ENCODE measurements at places on chromosomes 11 and 22.

DNA sequence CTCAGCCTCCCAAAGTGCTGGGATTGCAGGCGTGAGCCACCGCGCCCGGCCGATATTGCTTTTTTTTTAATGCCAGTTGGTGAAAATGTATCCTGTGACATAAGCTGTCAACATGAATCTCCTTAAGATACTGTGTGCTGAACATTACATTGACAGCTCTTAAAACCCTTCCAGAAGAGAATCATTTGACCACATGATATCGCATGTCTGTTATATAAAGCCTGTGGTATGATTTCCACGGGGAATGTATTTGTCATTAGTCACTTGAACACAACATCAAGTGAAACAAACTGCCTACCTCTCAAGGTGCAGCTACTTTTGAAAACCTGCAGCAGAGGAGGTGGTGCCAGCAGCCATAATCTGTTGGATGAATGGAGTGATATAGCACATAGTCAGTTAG is 67.0 kb downstream of the BCL2L13 start:
- DNase-seq, result no peak

DNA sequence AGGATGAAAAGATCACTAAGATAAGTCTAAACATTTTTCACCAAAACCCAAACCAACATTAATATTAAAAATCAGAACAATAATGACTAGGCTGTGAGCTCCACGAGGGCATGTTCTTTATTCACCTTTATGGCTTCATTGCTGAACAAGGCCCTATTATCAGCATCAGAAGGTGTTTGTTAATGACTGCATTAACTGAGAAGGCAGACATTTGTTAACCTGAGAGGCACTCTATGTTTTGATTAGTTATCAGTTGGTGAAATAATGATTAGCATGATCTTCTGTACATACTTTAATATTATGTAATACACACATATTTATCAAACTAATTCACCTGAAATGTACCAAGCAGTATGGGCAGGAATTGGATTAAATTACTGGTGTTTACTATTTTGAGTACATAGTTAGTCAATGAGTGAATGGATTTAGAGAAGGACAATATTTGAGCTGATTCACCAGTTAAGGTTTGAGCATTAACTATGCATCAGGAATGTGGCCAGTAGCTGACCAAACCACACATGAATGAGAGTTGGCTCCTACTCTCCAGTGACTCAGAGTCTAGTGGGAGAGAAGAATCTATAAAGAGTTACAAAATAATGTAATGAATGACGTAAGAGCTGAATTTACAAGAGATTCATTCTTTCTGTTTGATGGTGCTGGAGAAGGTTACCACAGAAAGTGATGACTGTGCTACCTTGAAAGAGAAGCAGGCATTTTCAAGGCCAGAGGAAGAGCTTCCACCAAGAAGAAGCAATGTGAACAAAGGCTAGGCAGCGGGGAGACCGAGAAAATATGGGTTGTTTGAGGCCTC is 6.7 kb downstream of the IL18 start:
- DNase-seq, result peak; percentile 99

DNA sequence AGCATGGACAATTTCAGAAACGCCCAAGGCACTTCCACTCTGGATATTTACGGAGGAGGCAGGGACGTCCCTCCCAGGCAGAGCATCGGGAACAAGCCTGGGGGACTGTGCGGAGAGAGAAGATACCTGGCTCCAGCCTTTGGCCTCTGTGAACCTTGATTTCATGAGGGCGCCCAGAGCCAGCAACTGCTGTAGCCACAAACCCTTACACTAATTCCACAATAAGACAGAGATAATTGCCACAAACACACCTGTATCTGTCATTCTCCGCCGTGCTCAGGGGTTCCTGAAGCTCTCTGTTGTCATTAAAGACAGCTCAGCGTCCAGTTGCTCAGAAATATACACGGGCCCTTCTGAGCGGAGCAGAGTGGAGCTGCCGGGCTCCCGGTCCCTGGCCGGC is 1292.1 kb downstream of the TBC1D22A start:
- no peak for DNase-seq

GRCh38 chr11:86782742-86783141 is 17.6 kb upstream of the PRSS23 start:
- no peak for DNase-seq

DNA sequence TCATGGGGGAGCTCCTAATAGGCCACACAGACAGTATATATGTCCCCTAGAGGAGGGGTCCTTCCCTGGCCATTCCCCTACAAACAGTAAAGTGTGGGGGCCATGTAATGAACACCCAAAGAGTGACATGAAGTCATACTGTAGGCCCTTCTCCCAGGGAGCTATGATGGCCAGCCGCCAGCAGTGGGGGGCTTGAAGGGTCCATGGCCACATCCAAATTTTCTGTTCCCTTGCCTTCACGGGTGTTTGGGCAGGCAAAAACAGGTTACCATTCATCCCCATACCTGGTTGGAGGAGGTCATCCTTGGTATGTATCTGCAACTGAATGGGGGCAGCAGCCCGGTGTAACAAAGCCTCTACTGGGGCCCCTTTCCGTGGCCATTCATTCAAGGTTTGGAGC is 2118.0 kb downstream of the LRRC4C start:
- no peak for DNase-seq

DNA sequence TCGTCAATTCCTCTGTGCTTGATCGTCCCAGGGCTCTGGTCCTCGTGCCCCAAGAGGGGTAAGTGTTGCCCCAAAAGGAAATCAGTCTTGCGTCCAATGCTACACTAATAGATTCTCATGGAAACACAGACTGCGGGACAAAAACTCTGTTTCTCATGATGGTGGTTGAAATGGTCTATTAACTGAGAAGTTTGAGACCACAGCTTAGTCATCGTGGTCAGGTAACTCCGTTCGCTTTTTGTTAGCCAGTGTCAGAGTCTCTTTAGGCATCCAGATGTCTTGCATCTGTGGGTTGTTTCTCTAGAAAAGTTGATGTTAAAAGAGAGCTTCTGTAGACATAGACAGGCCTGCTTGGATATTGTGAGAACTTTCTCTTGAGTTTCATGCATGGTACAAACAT is 104.6 kb upstream of the SORL1-AS1 start:
- DNase-seq, result no peak

GRCh38 chr11:10497371-10498021 is 42.4 kb downstream of the AMPD3 start:
- DNase-seq, result no peak

DNA sequence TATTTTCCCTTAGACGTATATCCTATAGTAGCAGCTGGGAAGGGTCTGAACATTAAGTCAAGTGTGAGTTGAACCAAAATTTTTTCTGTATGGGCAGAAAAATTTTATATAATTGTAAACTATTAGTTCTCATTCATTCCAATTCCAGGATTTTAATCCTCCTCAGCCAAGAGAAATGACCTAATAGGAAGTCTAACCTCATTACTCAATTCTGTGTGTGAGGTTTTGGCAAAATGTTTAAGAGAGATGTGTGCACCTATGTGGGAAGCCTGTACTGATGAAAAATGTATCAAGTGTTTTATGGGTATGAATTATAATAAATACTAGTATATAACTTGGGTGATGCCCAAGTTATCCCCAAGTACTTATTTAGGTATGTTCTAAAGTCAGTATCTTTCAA is 311.6 kb upstream of the PITPNB start:
- DNase-seq, result no peak

DNA sequence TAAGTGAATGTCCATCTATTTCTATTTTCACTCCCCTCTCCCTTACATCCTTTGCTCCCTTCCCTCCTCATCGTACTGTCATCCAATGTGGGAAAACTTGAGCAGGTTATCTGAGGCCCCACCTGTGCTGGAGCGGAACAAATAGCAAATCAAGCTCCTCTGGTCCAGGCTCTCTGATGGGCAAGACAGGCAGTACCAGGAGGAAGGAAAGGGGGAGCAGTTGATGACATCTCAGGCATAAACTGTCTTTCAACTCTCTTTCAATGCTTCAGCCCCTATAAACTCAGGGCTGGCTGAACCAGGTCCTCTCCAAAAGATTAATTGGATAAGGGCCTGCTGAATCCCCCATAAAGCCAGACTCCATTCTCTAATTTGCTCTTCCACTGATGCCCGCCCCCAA is 1.5 kb upstream of the CCKBR start:
- DNase-seq, result no peak

- DNase-seq, result no peak
Observed at GRCh38 chr11:118339281-118339961, 3.1 kb downstream of the CD3D start.

DNA sequence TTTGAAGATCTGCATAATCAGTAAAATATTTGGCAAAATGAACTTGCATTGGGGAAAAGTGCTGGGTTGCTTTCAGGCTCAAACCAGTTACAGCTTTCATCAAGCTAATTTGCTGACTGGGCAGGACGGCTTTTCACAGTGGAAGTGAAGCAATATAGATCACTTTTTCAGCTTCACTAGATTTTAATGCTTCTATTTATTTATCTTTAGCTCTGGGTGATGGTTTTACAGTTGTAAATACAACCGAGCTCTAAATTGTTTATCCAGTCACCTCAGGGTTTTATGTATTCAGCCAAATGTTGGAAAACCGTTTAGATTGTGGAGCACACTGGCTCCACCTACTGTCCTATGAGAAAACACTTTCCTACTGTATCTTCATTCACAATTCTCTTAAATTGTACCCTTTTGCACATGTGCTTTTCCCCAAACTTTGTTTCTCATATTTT is 58.2 kb downstream of the ACER3 start:
- DNase-seq, result peak; percentile 60

GRCh38 chr11:13782390-13783075 is 114.1 kb downstream of the FAR1 start:
- DNase-seq, result peak; percentile 10

GRCh38 chr11:765025-765801 is 12.1 kb downstream of the GATD1 start:
- DNase-seq, result peak; percentile 51

DNA sequence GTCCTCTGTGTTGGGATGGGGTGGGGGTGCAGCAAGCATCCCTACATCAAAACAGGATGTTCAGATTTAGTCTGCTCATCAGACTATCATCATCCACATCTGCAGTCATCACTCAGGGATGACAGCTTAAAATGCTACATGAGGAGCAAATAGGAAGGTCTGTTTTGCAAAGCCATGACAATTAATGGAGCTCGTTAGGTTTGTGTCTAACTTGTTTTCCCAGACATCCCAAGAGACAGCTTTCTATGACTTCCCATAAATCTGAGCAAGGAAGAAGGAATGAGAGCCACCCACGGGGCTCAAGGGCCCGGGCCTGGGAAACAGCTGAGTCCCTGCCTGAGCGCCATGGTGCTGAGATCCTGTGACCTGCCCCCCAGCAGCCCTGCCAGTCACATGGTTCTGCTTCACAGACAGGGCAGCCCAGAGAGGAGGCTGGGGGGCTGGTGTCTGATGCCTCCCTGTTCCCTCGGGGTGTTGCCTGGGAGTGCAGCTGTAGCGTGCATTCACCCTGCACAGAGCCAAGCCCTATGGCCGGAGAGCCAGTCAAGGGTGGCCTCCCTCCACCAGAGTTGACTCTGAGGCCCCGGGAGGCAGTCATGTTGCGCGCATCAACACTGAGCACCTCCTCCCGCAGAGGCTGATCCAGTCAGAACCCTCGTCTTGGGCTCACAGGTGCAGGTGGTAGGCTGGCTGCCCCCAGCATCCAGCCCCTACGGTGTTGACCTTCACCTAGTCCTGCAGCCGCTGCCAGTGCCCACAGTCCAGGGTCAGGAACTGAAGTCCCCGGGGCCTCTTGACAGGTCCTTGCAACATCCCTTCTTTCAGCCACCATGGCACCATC is 12.1 kb downstream of the DERL3 start:
- DNase-seq, result no peak

GRCh38 chr11:19766206-19766605 is 53.6 kb downstream of the NAV2 start:
- no peak for DNase-seq

DNA sequence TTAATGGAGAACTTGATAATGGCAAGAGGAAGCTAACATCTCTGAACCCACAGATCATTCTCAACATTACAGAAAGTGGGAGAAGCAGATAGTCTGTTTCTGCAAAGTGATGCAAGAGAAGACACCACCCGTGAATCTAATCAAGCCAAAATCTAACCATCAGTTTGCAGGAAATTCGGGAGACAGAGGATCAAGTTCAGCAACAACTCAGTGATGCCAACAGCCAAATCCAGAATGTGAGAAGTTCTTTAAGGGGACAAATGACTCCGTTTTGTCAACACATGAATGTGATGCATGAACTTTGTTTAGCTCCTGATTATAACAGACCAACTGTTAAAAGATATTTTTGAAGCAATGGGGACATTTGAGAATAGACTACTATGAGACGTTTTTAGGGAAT is 95.2 kb upstream of the LDLRAD3 start:
- no peak for DNase-seq

DNA sequence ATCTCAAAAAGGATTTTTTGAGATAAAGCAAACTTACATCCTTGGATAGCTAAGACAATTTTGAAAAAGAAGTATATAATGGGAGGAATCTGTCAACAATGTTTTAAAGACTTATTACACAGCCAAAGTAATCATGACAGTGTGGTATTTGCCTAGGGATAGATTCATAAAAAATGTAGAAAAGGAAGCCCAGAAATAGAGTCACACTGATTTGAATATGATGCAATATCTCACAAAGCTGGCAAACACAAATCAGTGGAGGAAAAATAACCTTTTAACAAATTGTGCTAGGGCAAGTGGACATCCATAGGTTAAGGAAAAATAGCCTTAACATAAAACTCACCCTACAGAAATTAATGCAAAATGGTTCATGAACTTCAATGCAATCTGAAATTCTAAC is 6.0 kb downstream of the XKR3 start:
- DNase-seq, result peak; percentile 45

- DNase-seq, result no peak
Observed at GRCh38 chr22:50583294-50583861, 729 bp upstream of the CHKB start.

DNA sequence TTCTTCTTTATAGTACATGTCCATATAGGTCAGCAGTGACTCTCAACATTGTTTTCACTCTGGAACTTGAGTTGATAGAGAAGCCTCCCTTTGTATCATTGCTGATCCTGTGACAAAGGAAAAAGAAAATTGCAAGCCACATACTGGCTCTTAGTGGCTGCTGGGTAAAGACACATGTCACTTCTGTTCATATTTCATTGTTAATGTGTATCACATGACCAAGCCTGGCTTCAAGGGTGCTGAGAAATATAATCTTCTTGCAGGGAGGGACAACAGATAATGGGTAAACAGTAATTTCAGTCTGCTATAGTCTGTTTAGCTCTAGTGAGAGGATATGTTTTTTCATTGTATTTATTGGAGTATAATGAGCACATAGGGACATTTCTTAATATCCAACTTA is 173.3 kb downstream of the PGR start:
- DNase-seq, result no peak

DNA sequence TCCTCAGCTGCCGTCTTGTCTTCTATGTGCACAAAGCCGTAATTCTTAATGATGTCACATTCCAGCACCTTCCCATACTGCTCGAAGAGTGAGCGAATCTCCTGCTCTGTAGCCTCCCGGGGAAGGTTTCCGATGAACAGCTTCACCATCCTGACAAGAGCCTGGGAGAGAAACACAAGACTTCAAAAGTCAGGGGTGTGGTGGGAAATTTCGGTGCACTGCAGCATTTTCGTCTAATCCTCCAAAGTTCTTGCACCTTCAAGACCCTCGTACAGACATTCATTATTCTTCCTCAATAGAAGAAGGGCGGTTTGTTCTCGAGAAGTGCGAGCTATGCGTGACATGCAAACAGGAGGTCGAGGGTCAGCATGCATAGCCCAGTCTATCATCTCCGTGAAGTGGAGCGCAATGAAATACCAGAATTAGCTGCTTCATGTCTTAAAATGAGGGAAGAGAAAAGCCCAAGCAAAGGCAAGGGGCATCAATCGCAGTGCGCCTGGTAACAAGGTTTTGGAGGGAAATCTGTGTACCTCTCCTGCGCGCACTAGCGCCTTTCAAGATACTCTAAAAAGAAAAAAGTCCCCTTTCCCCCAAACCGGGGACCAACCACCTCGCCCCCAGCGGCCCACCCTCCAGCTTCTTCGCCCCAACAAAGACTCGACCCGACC is 622 bp downstream of the RBM4B start:
- DNase-seq, result no peak
